ENCODE measurements at places on chromosomes 5 and 9.

- DNase-seq: no peak
Measured at GRCh38 chr9:83283528-83283927, 220.6 kb upstream of the RASEF start.

DNA sequence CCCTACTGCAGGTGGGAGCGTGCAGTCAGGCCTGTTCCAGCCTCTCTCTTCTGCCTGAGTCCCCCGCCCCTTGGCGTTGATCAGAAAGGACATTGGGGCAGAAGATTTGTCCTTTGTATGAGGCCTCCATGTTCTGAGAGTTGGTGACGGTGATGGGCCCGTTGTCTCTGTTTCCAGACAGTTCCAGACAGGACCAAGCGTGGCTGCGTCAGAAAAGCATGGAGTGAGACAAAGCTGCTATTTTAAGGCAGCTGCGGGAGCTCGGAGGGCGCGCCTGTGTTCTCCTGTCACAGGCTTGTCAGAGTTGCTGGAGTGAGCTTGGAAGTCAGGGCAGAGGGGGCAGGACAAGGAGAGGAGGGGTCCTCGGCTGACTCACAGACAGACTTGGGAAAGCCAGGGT lies 32.1 kb upstream of the SH3PXD2B start:
- no peak for DNase-seq

GRCh38 chr9:108816037-108816436 lies 39.7 kb downstream of the ACTL7B start:
- DNase-seq: no peak

GRCh38 chr5:8895599-8895998 lies 650.3 kb downstream of the SEMA5A start:
- no peak for DNase-seq

DNA sequence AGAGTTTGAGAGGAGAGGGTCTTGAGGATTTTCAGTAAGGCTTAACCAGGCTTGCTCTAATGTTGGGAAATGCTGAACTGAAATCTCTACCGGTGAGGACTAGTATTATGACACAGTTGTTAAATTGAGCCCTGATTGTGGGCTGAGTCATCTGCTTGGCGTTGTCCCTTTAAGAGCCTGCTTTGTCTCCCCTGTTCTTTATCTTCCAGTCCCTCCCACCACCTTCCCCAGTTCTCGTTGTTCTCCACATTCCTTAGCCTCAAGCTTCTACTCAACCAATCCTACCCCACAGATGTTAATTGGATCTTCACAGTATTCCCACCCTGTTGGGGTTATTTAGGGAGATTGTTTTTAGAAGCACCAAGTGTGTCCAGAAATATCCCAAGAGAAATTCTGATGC lies 57.6 kb downstream of the ANKRD55 start:
- DNase-seq: no peak

GRCh38 chr9:78278801-78279200 lies 18.1 kb upstream of the PSAT1 start:
- DNase-seq: no peak

GRCh38 chr5:50853151-50853550 lies 186.7 kb downstream of the PARP8 start:
- no peak for DNase-seq

GRCh38 chr9:68802525-68803015 lies 97.5 kb downstream of the PIP5K1B start:
- no peak for DNase-seq

- DNase-seq: no peak
Measured at GRCh38 chr9:126392662-126393371, 66.2 kb downstream of the MVB12B start.

GRCh38 chr9:93950619-93951601 lies 4.2 kb downstream of the BARX1 start:
- peak; percentile 4 for DNase-seq

DNA sequence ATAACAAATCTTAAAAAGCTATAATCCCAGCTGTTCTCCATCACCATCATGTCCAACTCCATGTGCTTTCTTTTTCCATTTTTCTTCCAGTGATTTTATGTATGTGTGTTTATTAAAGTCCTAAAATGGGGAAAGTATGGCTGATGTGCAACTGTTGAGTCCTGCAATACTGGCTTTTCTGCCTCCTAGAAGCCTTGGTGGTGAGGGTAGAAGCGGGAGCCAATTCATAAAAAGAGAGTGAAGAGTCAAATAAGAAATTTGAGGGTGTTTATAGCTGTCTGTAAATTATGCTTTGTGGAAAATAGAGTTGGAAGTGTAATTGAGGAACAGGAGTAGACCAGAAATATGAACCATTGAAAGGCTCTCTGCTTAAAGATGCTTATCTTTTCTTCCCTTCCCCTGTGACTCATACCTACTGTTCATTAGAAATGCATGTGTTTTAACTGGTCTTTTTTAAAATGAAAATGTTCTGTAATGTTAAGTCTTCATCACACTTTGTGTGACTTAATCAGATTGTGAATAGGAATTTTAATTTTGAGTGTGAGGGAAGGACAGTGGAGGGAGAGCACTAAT lies 80.1 kb downstream of the ZCCHC7 start:
- DNase-seq: no peak

DNA sequence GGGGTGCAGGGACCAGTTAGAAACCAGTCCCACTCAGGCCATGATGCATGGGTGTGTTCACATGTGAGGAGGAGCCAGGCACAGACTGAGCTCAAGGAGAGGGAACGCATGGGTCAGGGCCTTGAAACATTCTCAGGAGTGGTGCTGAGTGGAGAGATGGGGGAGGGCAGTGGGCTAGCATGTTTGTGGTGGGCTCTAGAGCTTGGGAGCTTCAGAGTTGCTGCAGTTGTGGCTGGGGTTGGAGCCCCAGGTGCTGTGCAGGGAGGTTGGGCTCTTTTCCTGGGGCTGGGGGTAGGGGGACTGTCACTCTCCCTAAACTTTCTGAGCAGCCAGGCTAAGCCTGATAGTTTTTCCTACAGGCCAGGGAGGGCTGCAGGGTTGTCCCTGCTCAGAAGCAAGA lies 95.4 kb downstream of the DAB2IP start:
- DNase-seq: no peak

DNA sequence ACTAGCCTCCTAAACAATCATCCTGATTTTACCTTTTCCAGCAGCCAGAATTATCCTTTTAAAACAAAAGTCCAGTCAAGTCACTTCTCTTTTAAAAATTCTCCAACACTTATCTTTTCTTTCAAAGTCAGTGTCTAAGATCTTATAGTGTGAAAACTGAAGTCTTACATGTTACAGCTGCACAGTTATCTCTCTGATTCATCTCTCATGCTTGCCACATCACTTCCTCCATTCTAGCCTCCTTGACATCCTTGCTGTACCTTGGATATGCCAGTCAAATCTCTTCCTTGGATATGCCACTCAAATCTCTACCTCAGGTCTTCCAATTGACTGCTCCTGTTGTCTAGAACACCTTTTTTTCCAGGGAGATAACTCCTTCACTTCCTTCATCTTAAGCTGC lies 361.7 kb upstream of the FTMT start:
- DNase-seq: no peak

- DNase-seq: no peak
Measured at GRCh38 chr5:83488271-83488670, 16.7 kb downstream of the VCAN start.

DNA sequence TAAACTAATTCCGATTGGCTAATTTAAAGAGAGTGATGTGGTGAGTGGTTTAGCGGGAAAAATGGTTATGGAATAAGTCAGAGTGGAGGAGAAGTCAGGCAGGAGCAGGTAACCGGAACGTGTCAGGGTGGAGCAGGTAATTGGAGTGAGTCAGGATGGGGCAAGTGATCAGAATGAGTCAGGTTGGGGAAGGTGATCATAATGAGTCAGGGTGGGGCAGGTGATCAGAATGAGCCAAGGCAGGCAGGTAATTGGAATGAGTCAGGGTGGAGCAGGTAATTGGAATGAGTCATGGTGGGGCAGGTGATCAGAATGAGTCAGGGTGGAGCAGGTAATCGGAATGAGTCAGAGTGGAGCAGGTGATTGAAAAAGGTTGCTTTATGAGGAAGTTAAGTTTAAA lies 101.4 kb downstream of the TMEM167A start:
- DNase-seq: no peak

- no peak for DNase-seq
Measured at GRCh38 chr5:55141945-55142690, 17.9 kb upstream of the GPX8 start.

GRCh38 chr9:132800038-132800648 lies 77.9 kb downstream of the AK8 start:
- DNase-seq: peak; percentile 76

- DNase-seq: no peak
Measured at GRCh38 chr5:96649251-96649662, 12.9 kb upstream of the CAST start.

GRCh38 chr5:31033295-31033694 lies 160.2 kb upstream of the CDH6 start:
- no peak for DNase-seq

GRCh38 chr5:53430618-53431252 lies 49.7 kb upstream of the FST start:
- DNase-seq: no peak

- DNase-seq: no peak
Measured at GRCh38 chr5:32680183-32680582, 30.9 kb upstream of the NPR3 start.

DNA sequence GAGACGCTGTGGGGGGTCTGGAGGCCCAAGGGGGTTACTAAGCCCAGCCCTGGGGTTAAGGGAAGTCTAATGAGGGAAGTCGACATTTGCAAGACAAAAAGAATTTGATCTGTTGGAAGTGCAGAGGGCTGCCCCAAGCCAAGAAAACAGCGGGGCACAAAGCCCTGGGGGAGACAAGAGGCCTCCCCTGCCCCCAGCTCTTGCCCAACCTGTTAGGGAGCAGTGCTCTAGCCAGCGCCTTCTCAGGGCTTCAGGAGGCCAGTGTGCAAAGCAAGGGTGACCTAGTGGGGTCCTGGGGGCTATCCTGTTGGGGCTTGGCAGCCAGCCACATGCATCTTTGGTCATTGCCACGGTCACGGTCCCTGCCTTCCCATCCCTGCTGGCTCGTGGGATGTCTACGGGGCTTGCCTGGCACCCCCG lies 25.2 kb downstream of the GFI1B start:
- no peak for DNase-seq

- peak; percentile 55 for DNase-seq
Measured at GRCh38 chr5:35811108-35811741, 45.5 kb upstream of the IL7R start.

GRCh38 chr9:29150606-29151005 lies 1577.3 kb upstream of the C9orf72 start:
- no peak for DNase-seq

DNA sequence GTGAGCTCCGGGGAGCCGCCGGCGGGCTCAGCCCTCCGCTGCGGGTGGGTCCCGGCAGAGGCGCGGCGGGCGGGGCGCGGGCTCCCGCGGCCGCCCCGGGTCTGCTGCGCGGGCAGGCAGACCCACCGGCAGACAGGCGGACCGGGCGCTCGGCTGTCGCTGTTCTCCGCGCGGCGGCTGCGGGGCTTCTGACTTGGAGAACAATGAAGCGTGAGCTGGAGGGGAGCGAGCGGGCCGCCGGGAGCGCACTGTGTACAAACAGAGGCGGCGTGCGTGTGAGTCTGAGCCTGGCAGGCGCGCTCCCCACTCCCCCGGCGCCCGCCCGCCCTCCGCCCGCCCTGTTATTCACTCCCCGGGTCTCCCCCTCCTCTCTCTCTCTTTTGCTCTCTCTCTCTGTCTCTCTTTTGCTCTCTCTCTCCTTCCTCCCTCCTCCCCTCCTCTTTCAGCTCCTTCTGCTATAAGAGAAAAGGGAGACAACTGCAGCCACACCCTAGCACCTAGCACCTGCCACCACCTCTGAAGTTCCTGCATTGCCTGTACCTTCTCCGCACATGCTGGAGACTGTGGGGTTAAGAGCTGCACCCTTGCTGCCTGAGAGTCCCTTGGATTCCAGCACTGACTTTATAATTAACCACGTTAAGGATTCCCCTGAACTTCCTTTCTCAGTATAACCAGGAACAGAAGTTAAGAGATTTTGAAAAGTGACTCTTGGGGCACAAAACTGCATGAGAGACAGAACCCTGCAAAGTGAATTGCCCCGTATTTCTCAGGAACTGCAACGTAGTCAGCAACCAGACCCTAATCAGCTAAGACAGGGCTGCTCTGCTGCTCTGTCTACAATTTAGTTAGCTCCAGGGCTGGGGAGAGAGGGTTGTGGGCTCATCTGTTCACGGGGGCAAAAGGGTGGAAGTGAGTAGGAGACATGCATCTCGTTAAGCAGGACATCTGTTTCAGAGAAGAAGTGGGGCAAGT lies at the start of gene EDIL3:
EDIL3 (minus strand) TSS at position 277 of the 972 bp plus-strand sequence. CDS start 506 bp downstream, outside the sequence.
- no peak for DNase-seq

GRCh38 chr5:82334856-82335255 lies 56.7 kb upstream of the RPS23 start:
- no peak for DNase-seq

- DNase-seq: no peak
Measured at GRCh38 chr9:133967024-133967741, 24.9 kb downstream of the VAV2 start.

DNA sequence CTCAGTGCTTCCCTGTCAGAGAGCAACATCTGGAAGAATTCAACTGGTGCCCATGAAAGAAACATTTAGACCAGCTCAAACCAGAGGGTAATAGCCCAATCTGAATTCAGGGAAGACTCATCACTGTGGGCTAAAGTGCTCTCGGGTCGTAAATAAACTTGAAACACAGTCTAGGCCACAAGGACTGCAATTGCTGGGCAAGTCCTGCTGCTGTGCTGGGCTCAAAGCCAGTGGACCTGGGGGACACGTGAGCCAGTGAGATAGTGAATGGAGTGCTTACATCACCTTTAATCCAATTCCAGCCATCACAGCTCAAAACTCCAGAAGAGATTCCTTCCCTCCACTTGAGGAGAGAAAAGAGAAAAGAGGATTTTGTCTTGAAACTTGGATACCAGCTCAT lies 78.1 kb upstream of the DAP start:
- no peak for DNase-seq

GRCh38 chr9:124684169-124684568 lies 86.9 kb downstream of the NR6A1 start:
- DNase-seq: no peak

All from CD4-positive, alpha-beta T cell treated with Interleukin-17A for 4 hours (primary cell).